AG10803 (cell line): ENCODE measurements at places on chromosomes 16 and 17.

DNA sequence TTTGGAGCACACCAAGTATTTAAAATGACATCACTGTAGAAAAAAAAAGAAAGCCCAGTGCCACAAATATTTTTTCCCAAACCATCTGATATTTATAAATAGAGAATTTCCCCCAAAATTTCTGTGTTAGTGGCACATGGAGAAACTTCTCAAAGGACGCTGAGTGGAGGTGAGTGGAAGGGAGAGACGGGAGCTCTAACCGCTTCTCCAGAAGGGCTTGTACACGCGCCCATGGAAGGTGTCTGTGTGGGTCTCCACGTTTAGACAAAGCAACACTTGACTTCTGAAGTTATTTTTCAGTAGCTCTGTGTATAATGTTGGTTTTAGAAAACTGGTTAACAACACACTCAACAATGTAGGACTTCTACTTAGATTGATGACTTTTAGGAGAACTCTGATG lies 1.0 kb downstream of the MYOCD start:
- no peak for DNase-seq

DNA sequence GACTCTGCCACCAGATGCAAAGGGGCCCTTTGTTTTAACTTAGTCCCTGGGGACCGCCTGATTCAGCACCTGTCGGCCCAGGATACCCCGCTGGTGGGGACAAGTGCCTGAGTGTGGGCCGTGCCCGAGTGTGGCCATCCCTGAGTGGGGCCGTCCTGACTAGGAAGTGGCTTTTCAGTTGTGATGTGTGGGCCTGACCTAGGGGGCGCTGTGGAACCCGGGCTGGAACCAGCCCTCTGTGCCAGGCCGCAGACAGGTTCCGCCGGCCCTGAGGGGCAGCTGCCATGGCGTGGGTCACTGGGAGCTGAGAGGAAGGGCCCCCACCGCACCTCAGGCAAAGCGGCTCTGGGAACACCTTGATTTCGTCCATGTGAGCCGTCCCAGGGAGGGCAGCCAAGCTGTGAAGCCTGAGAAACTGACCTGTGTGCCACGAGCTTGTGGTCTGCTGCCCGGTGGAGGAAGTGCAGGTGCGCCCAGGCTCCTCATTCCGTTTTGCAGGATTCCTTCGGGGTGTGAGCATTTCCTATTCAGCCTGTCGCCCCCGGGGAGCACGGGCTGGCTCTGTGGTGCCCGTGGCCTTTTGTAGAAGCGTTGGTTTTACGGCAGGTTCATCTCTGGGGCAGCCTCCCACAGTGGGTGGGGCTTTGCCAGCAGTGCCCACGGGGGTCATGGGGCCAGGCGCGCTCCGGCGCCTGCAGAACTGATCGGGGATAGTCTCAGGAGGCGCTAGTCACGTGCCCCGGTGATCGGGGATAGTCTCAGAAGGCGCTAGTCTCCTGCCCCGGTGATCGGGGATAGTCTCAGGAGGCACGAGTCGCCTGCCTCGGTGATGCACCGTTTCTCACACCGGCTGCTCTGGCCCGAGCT lies 5.3 kb downstream of the RPL13 start:
- no peak for DNase-seq

DNA sequence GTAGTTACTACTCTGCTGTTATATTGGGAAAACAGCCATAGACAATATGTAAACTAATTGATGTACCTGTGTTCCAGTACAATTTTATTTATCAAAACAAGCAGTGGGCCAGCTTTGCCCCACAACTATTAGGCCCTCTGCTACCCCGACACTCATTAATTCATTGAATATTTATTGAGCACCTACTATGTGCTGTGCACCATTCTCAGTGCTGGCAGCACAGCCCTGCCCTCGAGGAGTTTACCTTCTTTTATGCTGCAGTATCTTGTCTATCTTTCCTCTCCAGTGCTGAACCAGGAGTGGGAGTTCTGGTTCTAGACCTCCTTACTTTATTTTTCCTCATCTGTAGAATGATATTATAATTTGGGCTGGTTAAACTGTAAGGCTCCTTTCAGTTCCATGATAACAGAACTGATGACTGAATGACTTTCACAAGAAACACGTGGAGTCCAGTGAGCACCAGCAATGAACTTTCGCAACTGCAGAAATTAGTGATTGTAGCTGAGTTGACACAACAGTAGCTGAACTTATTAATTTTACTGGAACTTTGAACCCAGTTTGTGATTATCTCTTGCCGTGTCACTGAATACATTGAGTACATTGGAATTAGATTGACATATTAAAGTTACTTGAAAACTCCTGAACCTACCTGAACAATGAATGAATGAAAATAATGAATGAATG lies 2.4 kb downstream of the GOSR2 start:
- no peak for DNase-seq

- DNase-seq, result peak; percentile 100
These were observed 68.4 kb downstream of the CMC2 start for GRCh38 chr16:80938004-80938878.

- DNase-seq, result peak; percentile 19
These were observed 598 bp downstream of the NIP7 start for GRCh38 chr16:69340095-69340644.

GRCh38 chr17:52120465-52120864 lies 38.0 kb downstream of the CA10 start:
- DNase-seq, result no peak

- DNase-seq, result no peak
These were observed 113.8 kb downstream of the SLC39A11 start for GRCh38 chr17:72978593-72979218.

- peak; percentile 51 for DNase-seq
These were observed 551.1 kb upstream of the CDH11 start for GRCh38 chr16:65672960-65673359.

- no peak for DNase-seq
These were observed 1.1 kb downstream of the ATP2A1 start for GRCh38 chr16:28879261-28879840.

GRCh38 chr17:47188271-47188875 lies 722 bp downstream of the CDC27 start:
- peak; percentile 57 for DNase-seq

- peak; percentile 25 for DNase-seq
These were observed 77.0 kb downstream of the CACNG1 start for GRCh38 chr17:67121316-67121891.

GRCh38 chr16:57186872-57187854 lies 1.0 kb downstream of the RSPRY1 start:
- peak; percentile 45 for DNase-seq

DNA sequence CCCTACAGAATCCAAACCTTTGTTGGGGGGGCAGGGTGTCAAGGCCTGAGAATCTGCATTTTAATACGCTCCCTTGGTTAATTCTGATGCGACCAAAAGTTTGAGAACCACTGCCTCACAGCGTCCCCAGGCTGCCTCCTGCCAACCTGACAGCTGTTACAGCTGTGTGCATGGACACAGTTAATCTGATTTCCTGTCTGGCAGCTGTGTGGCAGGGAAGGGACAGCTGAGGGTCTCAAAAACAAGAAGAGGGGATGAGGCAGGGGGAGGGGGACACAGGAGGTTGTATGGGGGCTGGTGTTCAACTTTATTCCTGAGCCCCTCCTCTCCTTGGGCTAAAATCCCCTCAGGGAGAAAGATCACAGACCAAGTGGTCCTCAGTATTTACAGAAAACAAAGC lies 17.5 kb downstream of the HDAC5 start:
- no peak for DNase-seq

DNA sequence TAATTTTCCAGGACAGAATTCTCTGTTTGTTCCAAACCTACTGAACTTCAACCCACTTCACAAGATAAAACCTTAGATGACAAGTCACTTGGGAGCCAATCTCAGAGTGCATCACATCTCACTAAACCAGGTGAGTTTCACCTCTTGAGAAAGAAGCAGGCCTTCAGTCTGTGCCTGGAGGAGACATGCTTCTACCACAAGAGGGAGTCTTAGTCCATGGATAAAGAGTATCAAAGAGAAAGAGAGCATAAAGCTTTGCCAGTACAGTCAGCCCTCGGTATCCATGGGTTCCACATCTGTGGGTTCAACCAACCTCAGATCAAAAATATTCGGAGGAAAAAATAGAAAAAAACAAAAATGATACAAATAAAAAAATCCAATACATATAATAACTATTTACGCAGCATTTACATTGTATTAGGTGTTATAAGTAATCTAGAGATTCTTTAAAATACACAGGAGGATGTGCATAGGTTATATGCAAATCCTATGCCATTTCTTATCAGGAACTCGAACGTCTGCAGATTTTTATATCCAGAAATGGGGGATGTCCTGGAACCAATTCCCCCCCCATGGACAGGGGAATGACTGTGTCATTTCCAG lies 37.7 kb downstream of the DUSP14 start:
- peak; percentile 66 for DNase-seq

- no peak for DNase-seq
These were observed 15.7 kb upstream of the RNF222 start for GRCh38 chr17:8413328-8413727.

GRCh38 chr17:29155966-29156338 lies 24.2 kb downstream of the MYO18A start:
- peak; percentile 68 for DNase-seq

DNA sequence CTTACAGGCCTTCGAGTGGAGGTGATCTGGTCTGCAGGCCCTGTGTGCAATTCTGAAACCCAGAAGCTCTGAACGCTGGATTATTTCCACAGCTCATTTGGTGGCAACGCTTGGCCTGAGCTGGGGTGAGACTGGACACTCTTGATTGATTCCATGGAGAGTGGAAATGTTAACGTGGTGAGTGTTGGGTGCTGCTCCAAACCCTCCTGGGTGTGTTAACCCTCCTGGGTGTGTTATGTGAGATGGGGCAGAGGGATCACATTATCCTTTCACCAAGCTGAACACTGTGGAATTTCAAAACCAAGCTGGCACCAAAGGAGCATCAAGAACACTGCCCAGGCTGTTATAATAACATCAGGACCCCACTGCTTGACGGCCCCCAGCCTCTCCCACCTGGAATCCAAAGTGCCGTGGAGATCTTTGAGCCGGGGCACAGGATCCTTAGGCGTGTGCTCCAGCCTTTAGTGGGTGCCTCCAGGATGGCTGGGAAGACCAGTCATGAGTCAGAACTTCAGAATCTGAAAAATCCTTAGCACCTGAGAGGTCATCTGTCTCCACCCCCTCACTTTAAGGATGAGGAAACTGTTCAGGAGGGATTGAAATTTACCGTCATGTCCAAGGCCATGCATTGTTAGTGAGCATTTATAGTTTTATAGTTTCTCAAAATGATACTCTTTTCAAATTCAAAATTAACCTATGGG lies 75.0 kb downstream of the RPTOR start:
- no peak for DNase-seq

GRCh38 chr16:81036751-81037350 lies 1.2 kb downstream of the ATMIN start:
- peak; percentile 24 for DNase-seq

- peak; percentile 97 for DNase-seq
These were observed 50.8 kb downstream of the TOM1L2 start for GRCh38 chr17:17921192-17922069.

DNA sequence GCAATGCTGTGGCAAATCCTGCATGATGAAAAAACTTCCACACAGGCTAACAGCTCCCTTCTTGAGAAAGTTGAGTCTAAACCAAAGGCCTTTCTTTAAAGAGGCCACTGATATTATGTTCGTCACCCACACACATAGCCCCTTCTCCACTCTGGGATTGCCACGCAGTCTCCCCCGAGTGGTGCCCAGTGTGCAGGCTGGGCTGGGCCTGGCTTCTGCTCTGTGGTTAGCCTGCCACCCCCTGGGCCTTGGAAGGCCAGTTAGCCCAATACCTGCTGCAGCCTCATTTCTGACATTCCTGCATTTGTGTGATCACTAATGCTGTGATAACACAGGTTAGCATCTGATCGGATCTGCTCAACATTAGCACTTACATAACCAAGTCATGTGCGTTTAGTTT lies 44.8 kb downstream of the CDH3 start:
- DNase-seq, result no peak

DNA sequence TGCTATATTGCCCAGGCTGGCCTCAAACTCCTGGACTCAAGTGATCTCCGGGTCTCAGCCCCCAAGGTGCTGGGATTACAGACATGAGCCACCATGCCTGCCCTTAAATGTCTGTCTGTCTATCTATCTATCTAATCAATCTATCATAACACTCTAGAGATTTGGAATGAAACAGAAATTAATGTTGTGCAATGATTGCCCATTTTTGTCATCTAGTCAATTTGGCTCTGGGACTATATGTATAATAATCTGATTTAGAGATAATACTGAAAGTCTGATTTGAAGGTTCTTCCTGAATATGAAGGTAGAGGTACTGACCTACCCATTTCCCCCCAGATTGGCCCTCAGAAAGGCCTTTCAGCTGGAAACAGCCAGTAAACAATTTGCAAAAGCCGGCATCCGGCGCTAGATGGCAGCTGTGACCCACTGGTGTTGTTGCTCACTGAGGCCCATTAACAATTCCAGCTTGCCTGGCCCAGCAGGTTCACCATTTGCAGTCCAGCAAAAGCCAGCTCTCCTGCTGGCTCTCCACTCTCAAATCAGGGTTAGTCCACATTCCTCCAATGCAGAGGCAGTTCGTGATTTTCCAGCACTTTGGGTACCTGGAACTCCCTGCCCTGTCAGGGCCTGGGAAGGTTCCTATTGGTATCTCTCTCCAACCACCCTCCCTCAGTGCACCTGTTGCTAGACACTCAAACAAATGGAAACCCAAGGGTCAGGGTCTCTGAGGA lies 22.9 kb upstream of the C16orf87 start:
- DNase-seq, result peak; percentile 65

GRCh38 chr17:6927290-6928126 lies 68.3 kb upstream of the ALOX12 start:
- DNase-seq, result peak; percentile 84

DNA sequence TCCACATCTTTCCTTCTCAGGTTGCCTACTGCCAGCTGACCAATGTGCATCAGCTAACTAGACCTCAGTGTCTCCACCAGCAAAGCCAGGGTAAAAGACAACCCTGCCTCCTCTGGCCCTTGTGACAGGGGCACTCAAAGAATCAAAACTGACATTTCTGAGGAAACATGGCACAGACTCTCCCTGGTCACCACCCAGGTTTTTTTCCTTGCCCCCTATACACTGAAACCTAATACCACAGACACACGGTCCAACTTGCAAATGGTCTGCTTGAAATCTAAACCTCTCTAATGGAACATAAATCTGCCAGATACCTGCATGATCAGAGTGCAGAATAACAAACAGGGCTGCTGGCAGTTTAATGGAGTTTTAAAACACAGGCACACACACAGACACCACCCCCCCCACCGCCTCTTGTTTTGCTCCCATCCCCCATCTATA lies 19.5 kb upstream of the CORO6 start:
- DNase-seq, result no peak

DNA sequence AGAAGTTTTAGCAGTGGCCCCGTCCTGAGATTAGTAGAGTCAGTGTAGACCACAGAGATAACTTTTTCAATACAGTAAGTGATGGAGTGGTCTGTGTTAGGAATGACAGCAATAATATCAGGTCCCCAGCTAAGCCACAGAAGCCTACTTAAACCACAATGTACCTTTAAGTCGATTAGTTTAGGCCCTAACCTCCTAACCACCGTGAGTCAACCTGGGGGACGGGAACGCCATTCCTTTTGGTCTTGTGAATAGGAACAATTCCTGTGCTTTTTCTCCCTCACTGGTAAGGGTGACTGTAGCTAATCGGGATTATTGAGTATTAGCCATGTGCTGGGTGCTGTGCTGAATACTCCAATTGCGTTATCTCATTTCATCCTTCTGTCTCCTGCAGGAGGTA lies 14.0 kb downstream of the YPEL2 start:
- DNase-seq, result no peak
